ENCODE measurements at places on chromosomes 2 and 18.

GRCh38 chr2:159396799-159397198, 110.3 kb upstream of the WDSUB1 start:
- no peak for DNase-seq

GRCh38 chr2:39949131-39949530, 170.1 kb upstream of the THUMPD2 start:
- DNase-seq = no peak

GRCh38 chr18:27054926-27055325, 130.2 kb downstream of the CHST9 start:
- no peak for DNase-seq

GRCh38 chr2:62321380-62322289, 125.7 kb downstream of the B3GNT2 start:
- no peak for DNase-seq

DNA sequence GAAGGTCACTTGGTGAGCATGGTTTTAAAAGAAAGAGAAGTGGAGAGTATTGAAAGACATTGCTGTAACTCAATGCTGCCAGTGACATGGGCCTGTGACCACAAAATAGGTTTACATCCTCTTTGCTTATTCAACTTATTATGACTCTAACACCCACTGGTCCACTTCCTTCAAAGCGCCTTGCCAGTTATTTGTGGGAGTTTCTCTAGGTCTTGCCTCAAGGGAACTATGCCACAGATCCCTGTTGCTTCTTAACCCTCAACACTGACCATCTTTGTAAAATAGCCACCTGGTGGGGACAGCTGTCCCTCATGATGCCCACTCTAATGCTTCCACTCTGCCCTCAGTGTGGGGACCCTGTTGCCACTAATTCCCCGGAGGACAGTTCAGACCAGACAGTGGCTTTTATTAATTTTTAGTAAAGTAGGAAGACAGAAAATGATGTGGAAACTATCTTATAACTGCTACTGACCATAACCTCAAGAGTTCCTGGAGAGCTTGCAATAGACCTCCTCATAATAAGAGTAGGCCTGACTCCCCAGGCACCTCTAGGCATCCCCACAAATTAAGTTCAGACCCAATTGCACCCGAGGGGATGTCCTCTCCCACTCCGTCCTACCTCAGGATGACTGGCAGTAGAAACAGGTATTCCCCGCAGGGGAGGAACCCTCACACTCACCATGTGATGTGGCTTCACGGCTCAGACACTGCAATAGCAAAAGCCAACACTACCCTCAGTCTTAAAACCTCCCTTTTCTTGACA, 31.3 kb upstream of the SLC25A52 start:
- DNase-seq = no peak

DNA sequence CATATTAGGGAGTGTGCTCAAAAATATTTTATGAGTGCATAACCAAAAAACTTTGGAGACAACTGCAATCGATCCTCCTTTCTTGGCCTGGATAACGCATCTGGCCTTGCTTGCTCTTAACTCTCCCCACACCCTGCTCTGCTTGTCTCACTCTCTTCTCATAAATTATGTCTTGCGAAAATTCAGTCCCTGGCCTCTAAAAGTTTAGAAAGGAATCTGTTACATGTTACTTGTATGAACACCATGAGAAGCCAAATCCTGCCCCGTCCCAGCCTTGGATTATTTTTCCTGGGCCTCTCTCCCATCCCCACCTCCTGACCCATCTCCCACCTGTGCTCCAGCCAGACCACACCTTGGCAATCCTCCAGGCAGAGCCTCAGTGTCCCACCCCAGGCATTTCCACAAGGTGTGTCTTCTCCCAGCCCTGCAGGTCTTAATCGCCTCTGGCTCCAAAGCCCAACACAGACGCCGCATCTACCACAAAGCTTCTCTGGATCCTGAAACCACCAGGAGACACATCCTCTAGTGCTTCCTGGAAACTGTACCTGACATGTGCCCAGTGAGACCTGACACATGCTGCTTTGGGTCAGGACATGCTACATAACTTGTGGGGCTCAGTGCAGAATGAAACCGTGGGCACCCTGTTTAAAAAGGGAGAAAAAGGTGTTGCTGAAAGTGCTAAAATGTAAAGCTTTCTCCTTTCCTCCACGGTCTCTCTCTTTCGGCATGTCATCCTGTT, 99.6 kb upstream of the ST3GAL5 start:
- DNase-seq = no peak

- DNase-seq = no peak
Measured at GRCh38 chr2:184611361-184612085, 13.2 kb downstream of the ZNF804A start.

DNA sequence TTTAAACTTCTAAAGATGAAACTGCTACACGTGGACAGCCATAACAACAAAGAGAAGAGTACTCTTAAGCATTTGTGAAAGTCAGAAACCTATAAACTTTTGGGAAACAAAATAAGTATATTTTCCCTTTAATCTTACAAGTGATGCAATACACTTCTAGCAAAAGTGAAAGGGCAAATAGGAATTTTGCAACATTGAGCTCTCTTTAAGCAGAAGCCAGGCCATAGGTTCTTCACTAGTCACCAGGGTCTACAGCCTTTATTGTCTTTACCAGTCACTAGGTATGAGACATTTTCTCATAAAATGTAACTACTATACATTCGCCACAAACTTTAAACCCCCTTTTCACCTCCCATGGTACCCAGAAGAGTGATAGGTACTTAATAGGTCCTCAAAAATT, 37.5 kb downstream of the SCN1A start:
- no peak for DNase-seq

GRCh38 chr2:71548646-71549425, 95.5 kb downstream of the DYSF start:
- peak; percentile 51 for DNase-seq

DNA sequence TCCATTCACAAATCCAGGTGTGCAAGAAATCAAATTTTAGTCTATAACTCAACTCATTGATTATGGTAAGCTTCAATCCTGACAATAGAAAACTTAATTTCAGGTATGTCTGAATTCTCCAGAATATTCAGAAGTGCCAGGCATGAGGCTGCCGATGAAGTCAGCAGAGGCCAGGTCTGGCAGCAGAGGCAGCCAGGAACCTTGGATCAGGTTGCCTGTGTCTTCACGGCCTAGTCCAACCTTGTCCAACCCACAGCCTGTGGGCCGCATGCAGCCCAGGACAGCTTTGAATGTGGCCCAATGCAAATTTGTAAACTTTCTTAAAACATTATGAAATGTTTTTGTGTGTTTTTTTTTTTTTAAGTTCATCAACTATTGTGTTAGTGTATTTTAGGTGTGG, 46.9 kb upstream of the ASPRV1 start:
- DNase-seq = no peak
